ENCODE measurements at places on chromosomes 12 and 14. TPM values are rescaled to one million over a fixed set of nuclear protein-coding genes. Genes with fewer than 3 reads are reported as not detected.

DNA sequence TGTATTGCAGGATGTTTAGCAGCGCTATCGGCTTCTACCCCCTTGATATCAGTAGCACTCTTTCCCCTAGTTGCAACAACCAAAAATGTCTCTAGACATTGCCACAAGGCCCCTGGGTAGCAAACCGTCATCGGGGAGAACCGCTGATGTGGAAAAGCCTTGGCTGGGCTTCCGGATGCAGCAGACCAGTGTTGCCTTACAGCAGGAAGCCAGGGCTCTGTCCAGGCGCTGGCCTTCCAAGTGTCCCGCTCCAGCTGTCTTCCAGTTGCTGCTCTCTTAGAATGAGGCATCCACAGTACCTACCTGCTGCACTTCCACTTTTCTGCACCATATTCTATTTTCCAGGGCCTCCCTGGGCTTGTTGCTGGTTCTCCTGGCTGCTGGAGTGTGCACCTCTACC lies 22.6 kb upstream of the SLC10A1 start:
- DNase-seq, result no peak

GRCh38 chr14:54285030-54285429 lies 111.8 kb upstream of the CDKN3 start:
- DNase-seq, result no peak

Gene ESRRB
- total RNA-seq, result 0.27 TPM

- peak; percentile 39 for DNase-seq
Measured at GRCh38 chr14:59631237-59631636, 54.6 kb upstream of the CCDC175 start.

GRCh38 chr14:105883066-105884005 lies 357.0 kb downstream of the TMEM121 start:
- no peak for DNase-seq

Gene SPIC
- total RNA-seq, result not detected
